ENCODE measurements at places on chromosomes 16 and 17.

- DNase-seq: no peak
Measured at GRCh38 chr16:4016005-4016352, 100.3 kb downstream of the ADCY9 start.

DNA sequence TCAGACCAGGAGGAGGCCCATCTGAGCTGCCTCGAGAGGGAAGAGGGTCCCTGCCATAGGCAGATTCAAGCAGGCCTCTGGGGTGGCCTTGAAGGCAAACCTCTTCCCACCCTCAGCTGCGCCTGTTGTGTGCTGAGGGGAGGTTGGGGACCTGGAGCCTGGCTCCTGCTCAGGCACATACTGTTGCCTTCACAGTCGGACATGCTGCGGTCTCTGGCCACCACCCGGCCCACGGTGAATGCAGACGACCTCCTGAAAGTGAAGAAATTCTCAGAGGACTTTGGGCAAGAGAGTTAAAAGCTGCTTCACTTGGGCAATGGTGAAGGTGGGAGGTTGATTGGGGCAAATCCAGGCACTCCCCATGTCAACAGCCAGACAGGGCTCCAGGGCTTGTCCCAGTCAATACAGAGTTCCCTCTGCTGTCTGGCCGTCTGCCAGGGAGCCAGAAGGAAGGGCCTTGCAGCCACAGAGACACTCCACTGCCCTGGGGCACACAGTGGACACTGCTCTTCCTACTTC, 6.3 kb downstream of the PDF start:
- no peak for DNase-seq

- DNase-seq: no peak
Measured at GRCh38 chr16:51355195-51355594, 204.1 kb upstream of the SALL1 start.

- DNase-seq: no peak
Measured at GRCh38 chr17:15480204-15480603, 12.8 kb upstream of the CDRT4 start.

DNA sequence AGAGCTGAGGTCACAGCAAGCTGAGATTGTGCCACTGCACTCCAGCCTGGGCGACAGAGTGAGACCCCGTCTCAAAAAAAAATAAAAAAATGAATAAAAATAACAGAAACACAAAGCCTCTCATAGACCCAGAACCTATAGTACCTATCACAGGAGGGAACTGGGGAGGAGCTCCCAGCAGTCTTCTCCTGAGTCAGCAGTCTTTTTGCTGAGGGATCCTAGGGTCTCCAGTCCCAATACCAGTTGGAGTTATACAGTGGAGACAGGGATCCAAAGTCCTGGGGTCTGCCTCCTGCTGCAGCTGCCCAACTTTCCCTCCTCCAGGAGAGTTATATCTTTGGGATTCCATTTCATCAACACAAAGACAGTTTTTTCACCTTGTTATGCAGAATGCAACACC, 3.7 kb upstream of the TMUB2 start:
- no peak for DNase-seq

GRCh38 chr17:48558057-48558830, 13.3 kb upstream of the HOXB2 start:
- no peak for DNase-seq

- no peak for DNase-seq
Measured at GRCh38 chr17:58980706-58981481, 125.8 kb downstream of the TRIM37 start.

DNA sequence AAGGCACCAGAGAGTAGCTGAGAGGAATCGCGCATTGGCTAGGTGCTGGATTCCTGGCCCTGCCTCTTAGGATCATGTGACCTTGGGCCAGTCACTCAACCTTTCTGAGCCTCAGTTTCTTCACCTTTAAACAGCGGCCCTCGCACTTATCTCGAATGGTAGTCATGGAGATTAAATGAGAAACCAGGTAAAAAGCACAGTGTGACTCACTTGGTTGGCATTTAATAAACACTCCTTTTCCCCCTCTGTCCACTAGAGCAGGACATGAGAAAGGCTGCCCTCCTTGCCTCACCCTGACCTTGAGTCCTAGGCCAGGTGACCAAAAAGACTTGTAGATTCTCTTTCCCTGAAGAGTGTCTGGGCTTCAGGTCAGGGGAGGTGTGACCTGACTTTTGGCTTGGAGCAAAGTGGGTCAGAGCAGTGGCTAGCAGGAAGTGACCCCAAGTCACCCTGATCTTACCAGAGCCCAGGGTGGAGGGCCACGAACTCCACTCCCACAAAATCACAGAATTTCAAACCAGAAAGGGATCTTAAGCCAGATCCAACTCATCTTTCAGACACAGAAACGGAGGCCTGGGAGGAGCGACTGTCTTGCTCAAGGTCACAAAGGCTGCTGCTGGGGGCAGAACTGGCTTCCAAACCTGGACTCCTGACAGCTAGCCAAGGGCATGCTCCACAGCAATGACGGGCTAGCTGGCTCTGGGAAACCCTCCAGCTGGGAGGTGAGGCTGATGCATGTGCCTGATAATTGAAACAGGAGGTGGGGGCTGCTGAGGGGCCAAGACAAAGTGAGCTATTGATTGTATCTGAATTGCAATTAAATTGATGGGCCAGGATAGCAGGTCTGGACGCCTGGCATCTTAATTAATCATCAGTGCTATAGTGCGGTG, 65.2 kb downstream of the PIPOX start:
- no peak for DNase-seq

- DNase-seq: peak; percentile 97
Measured at GRCh38 chr17:79214940-79215604, 140.4 kb downstream of the ENGASE start.

DNA sequence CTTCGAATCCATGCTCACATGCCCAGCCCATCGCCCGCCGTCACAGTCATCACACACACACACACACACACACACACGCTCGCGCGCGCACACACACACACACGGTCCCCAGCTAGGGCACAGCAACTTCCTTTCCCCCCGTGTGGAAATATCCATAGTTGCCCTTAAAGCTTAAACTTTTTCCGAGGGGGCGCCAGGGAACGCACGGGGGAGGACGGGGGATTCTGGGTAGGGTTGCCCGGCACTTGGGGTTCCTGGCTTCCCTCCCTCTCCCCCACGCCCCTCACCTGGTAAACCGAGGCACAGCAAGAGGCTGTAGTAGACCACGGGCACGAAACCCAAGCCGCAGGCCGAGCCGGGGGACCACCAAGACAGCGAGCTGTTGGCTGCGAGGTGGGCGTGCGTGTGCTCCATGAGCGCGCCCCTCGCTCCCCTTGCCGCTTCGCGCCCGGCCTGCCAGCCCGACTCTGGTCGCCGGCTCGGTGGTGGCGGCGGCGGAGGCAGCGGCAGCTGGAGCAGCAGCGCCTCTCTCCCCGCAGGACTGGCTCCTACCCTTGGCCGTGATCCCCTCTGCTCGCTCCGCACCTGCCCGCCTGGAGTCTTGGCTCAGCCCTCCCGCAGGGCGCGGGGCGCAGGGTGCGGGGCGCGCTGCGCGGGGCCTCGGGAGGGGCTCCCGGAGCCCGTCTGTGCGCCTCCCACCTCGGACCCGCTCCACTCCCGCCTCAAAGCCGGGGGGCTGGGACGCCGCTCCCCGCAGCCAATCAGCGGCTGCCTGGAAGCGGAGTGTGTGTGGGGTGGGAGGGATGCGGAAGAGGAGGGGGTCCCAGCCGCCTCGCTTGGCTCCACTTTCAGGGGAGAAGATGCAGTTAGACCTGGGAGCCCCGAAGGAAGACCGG, at the start of gene GPR139:
Gene GPR139 (minus strand): TSS at position 688 of the 896 bp plus-strand sequence. CDS start 274 bp downstream, at position 414.
- no peak for DNase-seq

GRCh38 chr17:39122991-39123390, 28.4 kb downstream of the PLXDC1 start:
- DNase-seq: no peak

DNA sequence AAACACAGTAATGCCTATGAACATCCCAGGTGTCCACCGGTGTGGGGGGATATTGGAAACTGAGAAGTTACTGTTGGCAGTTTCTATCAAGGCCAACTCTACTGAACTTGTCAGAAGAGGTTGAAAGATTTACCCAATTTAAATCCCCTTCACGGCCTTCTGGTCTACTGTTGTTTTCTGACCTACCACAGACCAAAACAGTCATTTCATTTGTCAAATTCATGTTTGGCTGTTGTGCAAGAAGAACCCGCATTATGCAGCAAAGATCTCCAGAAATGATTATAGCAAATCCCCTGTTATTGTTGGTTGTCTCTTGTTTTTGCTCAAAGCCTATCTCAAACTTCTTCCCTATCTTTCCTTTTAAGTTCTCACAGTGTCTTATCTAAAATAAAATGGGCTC, 73.1 kb upstream of the MAF start:
- DNase-seq: no peak

DNA sequence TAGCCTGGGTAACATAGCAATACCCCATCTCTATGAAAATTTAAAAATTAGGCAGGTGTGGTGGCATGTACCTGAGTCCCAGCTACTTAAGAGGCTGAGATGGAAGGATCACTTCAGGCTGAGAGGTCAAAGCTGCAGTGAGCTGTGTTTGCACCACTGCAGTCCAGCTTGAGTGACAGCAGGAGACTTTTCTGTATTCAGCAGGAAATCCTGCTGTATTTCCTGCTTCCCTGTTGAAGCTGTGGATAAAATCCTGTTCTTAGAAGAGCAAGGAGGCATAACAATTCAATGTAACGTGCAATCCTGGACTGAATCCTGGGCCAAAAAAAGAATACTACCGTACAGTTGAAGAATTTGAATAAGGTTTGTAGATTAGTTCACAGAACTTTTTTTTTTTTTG, 62.2 kb downstream of the FBXL20 start:
- DNase-seq: no peak

GRCh38 chr17:80431246-80432195, 16.6 kb downstream of the ENDOV start:
- no peak for DNase-seq

GRCh38 chr17:67125924-67126323, 81.6 kb downstream of the CACNG1 start:
- DNase-seq: no peak

DNA sequence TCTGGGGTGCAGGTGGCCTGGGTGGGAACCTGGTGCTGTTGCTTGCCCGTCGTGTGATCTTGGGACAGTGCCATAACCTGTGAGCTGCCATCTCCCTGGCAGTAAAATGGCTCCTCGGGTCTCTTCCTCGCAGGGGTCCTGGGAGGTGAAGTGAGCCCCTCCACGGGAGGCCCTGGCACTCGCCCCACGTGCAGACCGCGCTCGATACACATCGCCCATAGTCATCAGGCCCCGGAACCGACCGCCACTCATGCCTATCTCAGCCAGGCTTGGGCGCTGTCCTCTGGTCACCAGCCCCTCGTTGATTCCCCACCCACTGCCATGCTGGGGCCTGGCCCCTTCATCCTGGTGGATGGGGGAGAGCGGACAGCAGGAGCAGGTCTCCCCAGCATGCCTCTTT, 21.5 kb upstream of the OSGIN1 start:
- DNase-seq: no peak

DNA sequence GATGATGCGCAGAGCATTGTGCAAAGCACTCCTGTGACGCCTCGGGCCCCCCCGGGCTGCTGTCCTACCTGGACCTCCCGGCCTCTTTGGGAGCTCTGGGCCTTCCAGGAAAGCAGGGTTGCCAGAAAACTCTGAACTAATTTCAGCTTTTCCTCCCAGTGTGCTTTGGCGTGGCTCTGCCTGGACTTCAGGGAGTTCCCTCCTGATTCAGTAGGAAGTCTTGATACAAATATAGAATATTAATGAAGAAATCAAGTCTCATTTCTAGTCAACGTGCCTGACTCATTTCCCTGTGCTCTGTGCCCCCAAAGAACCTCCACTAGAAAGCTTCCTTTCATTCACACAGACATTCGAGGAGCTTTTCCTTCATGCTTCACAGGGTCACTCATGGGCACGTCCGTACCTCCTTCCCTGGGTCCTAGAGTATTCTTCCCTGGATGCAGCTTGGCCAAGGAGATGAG, 84.0 kb upstream of the NOL11 start:
- DNase-seq: no peak

DNA sequence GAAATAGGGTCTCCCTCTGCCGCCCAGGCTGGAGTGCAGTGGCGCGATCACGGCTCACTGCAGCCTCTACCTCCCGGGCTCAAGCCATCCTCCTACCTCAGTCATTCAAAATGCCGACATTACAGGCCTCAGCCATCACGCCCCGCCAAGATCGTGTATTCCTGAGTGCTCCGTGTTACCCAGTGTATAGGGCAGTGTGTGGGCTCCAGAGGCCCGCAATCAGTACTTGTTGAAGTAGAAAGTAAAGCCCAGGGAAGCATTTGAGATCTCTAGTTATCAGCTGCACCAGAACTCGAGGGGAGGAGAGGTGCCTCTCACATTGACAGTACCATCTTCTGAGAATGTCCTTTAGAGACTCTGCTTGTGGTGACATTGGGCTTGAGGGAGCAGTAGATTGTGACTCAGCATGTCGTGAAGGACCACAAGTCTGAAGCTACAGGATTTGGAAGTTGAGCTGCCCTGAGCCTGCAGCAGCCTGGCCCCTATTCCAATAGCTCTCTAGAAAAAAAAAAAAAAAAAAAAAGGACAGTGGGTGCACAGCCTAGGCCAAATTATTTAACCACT, 1.1 kb upstream of the PRPSAP1 start:
- no peak for DNase-seq

DNA sequence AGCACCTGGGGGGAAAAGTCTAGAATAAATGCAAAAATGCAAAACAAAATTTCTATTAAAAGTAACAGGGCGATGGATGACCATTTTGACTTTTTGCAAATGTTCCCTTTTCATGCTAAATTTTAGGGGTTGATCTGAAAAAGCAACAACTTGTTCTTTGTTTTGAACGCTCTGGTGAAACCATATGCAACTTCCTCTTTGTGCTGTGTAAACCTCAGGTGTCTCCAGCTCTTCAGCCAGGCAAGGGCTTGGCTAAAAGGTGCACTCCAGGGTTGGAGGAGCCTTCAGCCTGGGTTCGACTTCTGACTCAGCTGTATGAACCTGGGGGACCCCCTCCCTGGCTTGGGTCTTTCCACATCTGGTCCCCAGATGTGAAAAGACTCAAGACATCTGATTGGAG, 9.5 kb downstream of the IRF8 start:
- no peak for DNase-seq

DNA sequence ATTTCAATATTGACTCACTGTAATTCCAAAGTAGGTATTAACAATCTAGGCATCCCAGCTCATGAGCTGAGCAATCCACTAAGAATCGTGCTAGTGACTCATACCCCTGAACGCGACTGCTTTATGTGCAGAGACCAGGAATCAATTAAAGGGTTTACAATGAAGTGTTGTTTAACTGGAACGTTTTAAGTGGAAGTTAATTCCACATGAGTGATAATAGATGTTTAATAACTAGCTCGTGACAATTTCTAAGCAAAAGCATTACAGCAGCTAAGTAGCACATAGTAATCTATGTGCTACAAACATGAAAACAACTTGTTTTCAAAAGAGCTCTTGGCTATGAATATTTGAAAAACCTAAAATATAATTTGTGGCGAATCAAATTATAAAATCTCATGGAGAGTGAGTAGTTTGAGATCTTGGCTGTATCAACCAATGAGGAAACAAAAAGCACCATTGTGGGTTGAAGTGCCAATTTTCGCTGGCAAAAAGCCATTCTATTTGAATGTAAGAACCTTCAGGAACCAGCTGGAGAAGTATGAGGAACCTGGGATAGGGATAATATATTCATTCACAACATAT, 9.4 kb downstream of the GJC1 start:
- DNase-seq: peak; percentile 90

GRCh38 chr16:53202398-53202797, 147.6 kb downstream of the CHD9 start:
- DNase-seq: no peak

- peak; percentile 42 for DNase-seq
Measured at GRCh38 chr17:17839791-17840707, 3.3 kb upstream of the SREBF1 start.

- no peak for DNase-seq
Measured at GRCh38 chr16:85718682-85719081, 29.9 kb upstream of the GINS2 start.

GRCh38 chr16:50244504-50245416, 21.6 kb upstream of the ADCY7 start:
- DNase-seq: no peak

Data from NCI-H524 treated with DMSO at 0.1 percent for 48 hours (cell line).